ENCODE measurements at places on chromosomes 11 and 22.

- DNase-seq, result no peak
Observed at GRCh38 chr11:9274499-9275258, 9.5 kb upstream of the DENND5A start.

DNA sequence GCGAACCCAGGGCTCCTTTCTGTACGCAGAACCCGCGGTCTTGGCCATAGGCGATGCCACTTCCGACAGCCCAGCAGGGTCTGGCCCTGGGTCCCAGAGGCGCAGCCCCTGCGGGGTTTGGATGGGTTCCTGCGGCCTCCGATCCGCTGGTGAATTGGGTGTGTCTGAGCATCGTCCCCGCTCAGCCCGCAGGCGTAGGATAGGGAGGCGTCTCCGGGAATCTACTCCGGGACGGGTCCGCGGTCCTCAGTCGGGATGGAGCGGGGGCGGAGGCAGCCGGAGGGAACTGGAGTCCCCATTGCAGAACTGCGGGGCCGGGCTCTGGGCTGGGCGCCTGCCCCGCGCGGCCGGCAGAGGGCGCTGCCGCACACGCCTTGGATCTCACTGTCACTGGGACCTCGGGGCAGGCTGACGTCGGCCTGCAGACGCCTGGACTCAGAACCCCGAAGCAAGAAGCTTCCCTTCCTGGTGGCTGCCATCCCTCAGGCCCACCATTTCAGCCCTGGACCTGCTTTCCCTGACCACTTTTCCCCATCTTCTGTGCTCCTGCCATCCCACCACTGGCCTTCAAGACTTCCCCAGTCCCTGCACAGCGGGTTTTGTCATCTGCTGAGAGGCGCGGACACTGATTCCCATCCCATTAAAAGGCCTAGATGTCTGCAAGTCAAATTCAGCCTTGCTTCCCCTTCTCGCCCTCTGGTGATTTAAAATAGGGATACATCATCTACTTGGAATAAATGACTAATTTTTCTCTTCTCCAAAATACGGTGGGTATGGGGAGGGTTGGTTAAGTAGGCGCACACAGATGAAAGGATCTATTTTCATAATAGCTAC, 38.3 kb upstream of the CREB3L1 start:
- peak; percentile 76 for DNase-seq

GRCh38 chr11:127993788-127994187, 593.6 kb downstream of the ETS1 start:
- no peak for DNase-seq

DNA sequence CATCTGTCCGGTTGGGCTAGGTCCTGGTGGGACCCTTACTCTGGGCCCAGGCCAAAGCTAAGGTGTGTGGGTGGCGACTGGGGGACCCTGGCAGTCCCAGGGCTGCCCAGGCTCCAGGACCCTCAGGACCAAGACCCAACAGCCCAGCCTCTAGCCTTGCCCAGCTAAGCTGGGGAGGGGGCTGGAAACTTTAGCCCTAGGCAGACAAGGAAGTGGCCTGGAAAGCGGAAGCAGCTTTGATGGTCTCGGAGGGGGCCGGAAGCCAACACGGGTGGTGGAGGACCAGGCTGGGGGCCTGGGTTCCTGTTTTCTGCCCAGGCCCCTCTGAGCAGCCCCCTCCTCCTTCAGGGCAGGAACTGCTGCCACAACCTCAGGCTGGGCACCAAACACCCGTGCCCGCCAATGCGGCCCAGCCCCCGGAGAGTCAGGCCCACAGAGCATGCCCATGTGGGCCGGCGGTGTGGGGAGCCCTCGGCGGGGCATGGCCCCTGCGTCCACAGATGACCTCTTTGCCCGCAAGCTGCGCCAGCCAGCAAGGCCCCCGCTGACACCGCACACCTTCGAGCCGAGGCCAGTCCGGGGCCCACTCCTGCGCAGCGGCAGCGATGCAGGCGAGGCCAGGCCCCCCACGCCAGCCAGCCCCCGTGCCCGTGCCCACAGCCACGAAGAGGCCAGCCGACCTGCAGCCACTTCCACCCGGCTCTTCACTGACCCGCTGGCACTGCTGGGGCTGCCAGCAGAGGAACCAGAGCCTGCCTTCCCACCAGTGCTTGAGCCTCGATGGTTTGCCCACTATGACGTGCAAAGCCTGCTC, 2.8 kb downstream of the SIPA1 start:
- DNase-seq, result no peak

GRCh38 chr22:45861259-45861658, 115.7 kb downstream of the WNT7B start:
- no peak for DNase-seq

DNA sequence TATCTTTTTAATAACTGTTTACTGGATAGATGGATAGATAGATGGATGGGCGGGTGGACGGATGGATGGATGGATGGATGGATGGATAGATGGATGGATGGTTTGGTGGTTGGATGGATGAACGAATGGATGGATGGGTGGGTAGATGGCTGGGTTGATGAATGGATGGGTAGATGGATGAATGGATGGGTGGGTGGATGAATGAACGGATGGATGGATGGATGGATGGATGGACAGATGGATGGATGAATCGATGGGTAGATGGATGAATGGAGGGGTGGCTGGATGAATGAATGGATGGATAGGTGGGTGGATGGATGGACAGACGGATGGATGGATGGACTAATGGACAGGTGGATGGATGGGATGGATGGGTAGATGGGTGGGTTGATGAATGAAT, 13.8 kb upstream of the SLC22A12 start:
- no peak for DNase-seq

- DNase-seq, result no peak
Observed at GRCh38 chr22:35587447-35587870, 29.7 kb downstream of the MB start.

DNA sequence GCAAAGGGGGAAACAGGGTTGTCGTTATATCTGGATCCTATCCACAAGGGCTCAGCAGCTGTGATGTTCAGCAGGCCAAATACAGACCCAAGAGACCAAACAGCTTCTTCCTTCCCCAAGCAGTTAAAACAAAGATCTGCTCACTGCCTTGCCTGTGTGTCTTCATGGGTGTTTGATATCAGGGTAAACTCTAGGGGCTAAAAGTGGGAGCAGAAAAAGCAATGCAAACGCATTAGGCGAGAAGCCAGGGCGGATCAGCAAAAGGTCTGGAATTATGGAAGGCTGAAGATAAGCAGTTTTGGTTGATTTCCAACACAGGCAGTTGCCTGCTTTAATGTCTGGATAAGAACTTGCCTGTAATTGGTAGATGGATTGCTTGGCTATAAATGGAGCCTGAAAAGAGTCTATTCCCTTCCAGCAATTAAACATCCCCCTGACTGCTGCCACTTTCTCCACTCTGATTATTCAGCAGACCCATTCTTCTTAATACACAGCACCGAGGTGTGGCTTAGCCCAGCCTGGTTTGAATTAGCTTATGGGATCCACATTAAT, 126.3 kb downstream of the COMMD9 start:
- DNase-seq, result no peak

GRCh38 chr11:19970944-19971343, 189.3 kb downstream of the DBX1 start:
- no peak for DNase-seq

- DNase-seq, result no peak
Observed at GRCh38 chr11:83151274-83151977, 5.5 kb upstream of the PCF11 start.

- no peak for DNase-seq
Observed at GRCh38 chr11:12211331-12212065, 101.1 kb downstream of the MICAL2 start.

- no peak for DNase-seq
Observed at GRCh38 chr11:26780376-26781085, 58.7 kb upstream of the SLC5A12 start.

- DNase-seq, result no peak
Observed at GRCh38 chr11:112874980-112875379, 86.2 kb upstream of the NCAM1 start.

GRCh38 chr11:123137431-123138224, 57.4 kb downstream of the CLMP start:
- no peak for DNase-seq

GRCh38 chr11:112596324-112596723, 335.7 kb upstream of the PLET1 start:
- no peak for DNase-seq

- peak; percentile 94 for DNase-seq
Observed at GRCh38 chr11:19919050-19919561, 206.5 kb downstream of the NAV2 start.
